ENCODE measurements at places on chromosomes 6 and 20. TPM values are rescaled to one million over a fixed set of nuclear protein-coding genes. Genes with fewer than 3 reads are reported as not detected.

TULP1 gene
- not detected for total RNA-seq

GNRH2 gene
- total RNA-seq = not detected

ZNF391 gene
- 2.0 TPM for total RNA-seq

NR2E1 gene
- total RNA-seq = not detected

NT5E gene
- 18.0 TPM for total RNA-seq

GINS1 gene
- total RNA-seq = 0.92 TPM

ANKRD6 gene
- 17.7 TPM for total RNA-seq

HSP90AB1 gene
- total RNA-seq = 680 TPM

ULBP3 gene
- total RNA-seq = 2.4 TPM

FOXQ1 gene
- 7.5 TPM for total RNA-seq

ALDH8A1 gene
- 0.86 TPM for total RNA-seq
